Stimulated activated CD4-positive, alpha-beta T cell treated with anti-CD3 and anti-CD28 coated beads, Interleukin-2, amount 100 ng/mL, for 4 hours (primary cell): ENCODE measurements at places on chromosomes 5 and 9.

DNA sequence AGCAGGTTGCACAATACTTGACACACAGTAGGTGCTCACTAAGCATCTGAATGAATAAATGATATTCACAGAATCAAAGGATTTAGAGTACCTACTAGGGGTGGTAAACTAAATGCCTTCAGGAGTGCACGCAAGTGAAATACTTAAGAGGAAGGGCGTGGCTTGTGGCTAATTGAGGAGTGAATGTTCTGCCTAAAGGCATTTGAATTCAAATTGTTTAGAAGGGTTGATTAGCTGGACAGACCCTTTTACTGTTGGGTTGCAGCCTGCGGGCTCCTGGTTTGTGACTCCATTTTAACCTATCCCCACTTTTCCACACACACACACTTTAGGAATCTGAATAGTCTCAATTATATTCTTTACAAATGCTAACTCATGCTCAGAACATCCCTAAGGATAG, 63.1 kb downstream of the PPP2R2B start:
- DNase-seq, result no peak

- no peak for DNase-seq
These were observed 199.0 kb upstream of the TARS1 start for GRCh38 chr5:33241802-33242201.

DNA sequence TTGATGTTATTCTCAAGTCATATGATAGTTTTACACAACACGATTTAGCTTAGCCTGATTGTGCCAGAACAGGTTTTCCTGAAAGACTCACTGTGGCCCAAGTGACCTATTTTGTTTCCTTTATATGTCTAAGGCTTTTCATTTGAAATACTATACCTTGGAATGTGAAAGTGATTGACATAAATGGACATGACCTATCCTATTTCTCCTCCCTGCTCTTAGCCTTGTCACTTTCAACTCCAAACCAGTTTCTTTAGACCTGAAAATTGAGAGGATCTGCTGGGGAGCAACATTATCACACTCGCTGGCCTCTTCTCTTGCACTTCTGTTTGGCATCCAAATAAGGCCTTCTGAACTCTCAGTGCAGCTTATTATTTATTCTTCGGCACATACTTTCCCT, 496.8 kb downstream of the MAT2B start:
- no peak for DNase-seq

- no peak for DNase-seq
These were observed 33.9 kb upstream of the AOPEP start for GRCh38 chr9:94692601-94693000.

GRCh38 chr5:21918451-21918850, 934.7 kb downstream of the CDH12 start:
- DNase-seq, result no peak

DNA sequence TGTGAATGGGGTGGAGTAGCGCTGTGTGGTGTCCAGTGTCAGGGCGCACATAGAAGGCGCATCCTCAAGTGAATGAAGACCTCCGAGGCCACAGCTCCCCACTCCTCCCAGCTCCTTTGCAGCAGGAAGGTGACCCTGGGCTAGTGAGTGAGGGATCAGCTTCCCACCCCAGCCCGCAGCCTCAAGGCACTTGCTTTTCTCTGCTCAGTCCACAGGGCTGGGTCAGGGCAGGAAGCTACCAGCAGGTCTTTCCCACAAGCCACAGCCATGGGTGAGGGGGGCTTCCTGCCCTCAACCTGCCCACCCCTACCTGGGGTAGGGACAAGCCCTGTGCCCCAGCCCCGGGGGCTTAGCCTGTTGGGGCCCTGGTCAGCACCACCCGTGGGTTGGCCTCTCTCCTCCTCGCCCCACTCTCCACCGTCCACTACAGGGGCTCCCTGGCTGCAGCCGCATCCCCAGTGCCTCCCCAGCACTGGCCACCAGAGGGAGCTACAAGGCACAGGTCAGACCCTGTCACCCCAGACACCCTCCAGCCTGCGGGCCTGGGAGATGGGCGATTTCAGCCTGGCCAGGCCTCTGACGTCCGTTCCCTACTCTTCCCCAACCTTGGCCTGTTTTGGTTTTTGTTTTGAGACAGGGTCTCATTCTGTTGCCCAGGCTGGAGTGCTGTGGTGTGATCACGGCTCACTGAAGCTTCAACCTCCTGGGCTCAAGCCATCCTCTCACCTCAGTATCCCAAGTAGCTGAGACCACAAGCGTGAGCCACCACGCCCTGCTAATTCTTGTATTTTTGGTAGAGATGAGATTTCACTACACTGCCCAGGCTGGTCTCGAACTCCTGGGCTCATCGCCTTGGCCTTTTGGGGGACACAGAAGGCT, 1.3 kb upstream of the ABCA2 start:
- peak; percentile 48 for DNase-seq

- DNase-seq, result no peak
These were observed 1471.8 kb upstream of the NUDT12 start for GRCh38 chr5:105034401-105034763.

GRCh38 chr9:105158898-105159297, 85.6 kb upstream of the SLC44A1 start:
- DNase-seq, result no peak

GRCh38 chr5:126680191-126680817, 79.6 kb downstream of the PHAX start:
- no peak for DNase-seq

- DNase-seq, result peak; percentile 41
These were observed 99.0 kb upstream of the SLC1A3 start for GRCh38 chr5:36507332-36507952.

DNA sequence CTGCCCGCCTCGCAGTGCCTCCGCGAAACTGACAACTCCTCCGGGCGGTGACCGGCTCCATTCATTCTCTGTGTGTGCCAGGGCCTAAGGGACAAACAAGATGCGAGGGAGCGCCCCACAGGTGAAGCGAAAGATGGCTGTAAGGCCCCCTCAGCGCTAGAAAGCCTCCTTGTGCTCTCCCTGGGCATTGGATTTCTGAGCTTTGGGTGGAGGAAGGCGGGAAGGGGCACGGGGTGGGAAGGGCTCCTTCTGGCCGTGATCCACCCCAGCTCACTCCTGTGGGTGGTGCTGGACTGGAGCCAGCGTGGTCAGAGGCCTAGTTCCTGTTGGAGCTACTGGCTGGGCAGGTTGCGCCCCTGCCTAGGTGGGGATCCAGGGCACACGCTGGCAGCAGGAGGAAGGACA, 943 bp downstream of the GALNT12 start:
- no peak for DNase-seq

DNA sequence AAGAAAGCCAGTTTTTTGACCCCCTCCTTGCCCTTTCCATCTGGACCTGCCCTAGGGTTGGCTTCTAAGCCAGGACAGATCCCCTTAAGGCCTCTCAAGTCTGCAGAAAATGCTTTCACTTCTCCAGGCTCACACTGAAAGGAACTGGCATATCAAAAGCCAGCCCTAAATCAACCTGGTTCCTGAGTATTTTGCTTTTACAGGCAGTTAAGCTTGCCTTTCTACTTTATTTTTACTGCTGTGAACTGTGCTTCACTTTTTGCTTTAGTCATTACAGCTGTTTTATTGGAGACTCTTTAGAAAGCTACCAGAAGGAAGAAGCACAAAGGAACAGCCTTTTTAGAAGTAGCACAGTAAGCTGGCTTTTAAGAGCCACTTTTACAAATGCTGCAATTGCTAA, 5.0 kb downstream of the TARS1 start:
- DNase-seq, result no peak

GRCh38 chr9:18394847-18395351, 79.1 kb upstream of the ADAMTSL1 start:
- DNase-seq, result no peak

DNA sequence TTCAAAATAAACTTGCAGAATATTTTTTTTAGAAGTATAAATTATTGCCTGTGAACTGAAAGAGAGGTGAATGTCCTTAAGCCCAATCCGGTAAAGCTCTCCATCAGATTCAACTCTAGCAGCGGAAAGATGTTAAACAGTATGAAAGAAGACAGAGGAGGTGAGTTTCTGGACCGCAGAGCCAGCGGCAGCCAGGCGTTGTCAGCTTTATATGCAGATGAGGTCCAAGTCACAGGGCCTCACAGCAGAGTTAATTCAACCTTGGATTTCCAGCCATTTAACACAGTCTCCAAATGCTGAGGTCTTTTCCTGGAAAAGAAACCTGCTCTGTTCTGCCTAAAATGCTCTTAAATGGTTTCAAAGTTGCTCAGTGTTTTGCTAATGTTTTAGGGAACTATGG, 75.5 kb downstream of the OTULIN start:
- no peak for DNase-seq

- no peak for DNase-seq
These were observed 18.4 kb downstream of the TENT4A start for GRCh38 chr5:6731465-6732237.

GRCh38 chr9:98018347-98018746, 35.2 kb downstream of the ANP32B start:
- DNase-seq, result no peak

DNA sequence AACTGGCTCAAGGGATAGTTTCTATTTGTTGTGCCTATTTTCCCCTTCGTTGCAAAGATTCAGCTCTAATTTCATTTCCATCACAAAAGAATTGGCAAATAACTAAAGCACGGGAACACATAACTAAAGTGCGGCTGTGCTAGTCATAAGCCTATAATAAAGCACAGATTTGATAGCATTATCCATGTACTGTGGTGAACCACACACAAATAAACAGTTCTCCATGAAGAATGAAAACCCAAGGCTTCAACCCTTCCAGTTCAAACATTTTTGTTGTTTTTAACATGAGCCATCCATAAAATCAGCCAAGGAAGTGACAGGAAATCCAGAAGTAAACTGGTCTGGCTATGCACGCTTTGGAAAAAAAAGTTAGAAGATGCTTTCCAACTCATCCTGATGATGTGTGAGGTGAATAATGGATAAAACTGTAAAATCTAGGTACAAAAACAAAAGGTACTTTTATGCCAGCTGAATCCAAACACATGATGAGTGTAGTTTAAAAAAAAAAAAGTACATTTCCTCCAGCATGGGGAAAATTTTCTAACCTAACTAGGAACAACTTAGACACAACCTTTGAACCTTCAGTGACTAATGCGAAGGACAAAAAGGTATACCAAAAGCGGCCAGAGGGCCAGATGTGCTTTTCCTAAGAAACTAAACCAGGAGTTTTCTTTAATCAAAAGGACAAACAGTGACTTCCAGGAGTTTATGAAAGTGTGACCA, 10.2 kb downstream of the ZNF608 start:
- DNase-seq, result no peak

DNA sequence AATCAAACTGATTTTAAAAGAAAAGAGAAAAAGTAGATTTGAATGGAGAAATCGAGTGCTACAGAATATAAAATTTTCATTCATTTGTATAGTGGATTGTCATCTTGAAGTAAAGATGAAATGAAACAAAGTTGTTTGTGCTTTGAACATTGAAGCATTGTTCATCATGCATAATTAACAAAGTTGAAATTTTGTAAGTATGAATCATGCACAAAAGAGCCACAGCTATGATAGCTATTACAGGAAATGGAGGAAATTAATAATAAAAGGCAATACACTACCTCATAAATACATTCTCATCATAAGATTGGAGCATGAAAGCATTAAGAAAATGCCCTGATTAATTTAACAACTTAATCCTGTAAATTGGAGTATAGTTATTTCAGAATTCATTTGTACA, 153.4 kb upstream of the TLX3 start:
- no peak for DNase-seq

DNA sequence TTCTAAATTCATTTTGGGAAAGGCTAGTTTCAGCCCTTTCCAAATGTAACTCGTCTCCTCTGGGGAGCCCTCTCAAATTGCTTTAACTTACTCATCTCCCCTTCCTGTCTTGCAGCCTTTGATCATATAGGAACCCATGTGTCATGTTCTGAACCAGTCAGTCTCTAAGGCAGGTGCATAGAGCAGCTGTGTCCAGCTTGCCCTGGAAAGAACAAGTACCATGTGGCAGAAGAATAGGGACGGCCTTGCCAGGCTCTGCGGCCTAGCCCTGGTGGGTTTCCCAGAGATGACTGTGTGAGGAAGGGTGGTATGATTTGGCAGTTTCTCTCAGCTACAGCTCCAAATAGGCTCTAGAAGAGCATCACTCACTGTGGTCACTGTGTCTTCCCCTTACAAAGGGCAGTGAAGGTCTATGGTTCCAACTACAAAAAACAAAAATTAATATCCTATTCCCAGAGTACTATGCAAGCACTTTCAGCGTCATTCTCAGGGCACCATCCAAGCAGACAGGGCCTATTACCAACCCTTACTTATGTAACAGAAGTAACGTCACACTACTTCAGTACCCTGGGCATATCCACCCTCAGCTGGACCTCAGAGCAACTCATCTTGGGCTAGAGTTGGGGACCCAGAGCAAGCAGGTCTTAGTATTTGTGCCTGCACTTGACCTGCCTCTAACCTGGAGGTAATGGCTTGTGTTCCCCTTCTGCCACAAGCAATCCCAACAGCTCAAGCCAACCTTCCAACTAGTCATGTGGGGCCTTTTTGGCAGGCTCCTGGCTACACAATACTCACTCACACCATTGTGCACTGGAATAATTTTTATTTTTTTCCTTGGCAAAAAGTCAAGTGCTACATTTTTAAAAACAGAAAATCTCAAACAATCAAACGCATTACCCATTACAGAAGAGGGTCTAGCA, 37.2 kb upstream of the UBAP2 start:
- no peak for DNase-seq

DNA sequence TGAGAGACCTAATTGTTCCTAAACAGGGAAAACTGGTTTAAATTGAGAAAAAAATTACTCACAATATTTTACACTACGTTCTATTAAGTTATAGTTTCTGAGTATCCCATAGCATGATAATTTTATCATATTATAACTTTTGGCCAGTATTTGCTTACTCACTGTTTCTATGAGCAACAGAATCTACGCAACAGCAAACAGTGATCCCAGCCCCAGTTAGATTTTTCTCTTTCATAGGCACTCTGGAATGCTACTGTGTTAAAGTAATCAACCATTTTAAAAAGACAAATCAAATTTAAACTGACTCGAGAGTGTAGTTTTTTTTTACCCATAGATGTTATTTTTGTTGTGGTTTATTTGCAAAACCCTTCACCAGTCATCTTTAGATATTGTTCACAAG, 107.2 kb downstream of the XRCC4 start:
- DNase-seq, result no peak

- no peak for DNase-seq
These were observed 284.9 kb upstream of the WWC1 start for GRCh38 chr5:168006456-168007130.

- no peak for DNase-seq
These were observed 448.6 kb upstream of the MPDZ start for GRCh38 chr9:13728131-13728530.

- DNase-seq, result no peak
These were observed 73.0 kb downstream of the PAX5 start for GRCh38 chr9:36961051-36961450.

- DNase-seq, result no peak
These were observed 16.5 kb downstream of the F2RL2 start for GRCh38 chr5:76606701-76607100.

GRCh38 chr5:154072414-154073171, 33.8 kb downstream of the MFAP3 start:
- peak; percentile 68 for DNase-seq

GRCh38 chr9:77883846-77884771, 147.5 kb downstream of the GNAQ start:
- no peak for DNase-seq

DNA sequence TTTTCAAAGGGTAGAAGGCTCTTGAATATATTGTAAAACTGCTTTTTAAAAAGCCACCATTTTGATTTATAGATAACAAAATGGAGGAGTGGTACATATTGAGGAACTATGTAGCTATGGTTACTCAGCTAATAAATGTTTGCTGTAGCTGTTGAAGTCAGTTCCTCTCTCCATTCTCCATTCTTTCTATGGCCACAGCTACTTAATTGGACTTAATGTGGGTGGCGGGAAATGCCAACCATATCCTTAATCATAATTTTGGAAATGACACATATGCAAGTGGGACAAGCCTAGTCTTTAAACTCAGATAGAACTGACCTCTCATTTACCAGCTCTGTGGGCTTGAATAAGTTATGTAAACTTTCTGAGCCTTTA, 10.6 kb downstream of the CDKN2A start:
- no peak for DNase-seq
